ENCODE measurements at places on chromosomes 7 and 10.
A peak's percentile ranks its signal among the peaks of the same experiment; 100 is the strongest.

DNA sequence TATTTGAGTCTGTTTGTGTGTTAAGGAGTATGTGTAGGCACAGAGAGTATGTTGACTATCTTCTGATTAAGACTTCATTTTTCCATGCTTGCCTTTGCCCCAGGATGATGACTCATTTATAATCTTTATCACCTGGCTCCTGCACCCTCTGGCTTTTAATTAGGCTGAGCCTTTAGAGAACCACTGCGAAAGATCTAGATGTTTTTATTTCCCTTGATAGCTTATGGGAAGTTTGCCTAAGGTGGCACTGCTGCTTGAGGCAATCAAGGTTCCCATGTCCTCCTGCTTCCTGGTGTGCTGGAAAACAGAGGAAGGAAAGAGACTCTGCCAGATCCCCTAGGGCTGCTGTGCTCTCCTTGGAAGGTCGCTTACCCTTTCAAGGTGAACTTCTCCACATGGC is 114.6 kb downstream of the ARL4A start:
- no peak for DNase-seq

GRCh38 chr10:80261316-80262030 is 28.0 kb downstream of the MAT1A start:
- DNase-seq = no peak

DNA sequence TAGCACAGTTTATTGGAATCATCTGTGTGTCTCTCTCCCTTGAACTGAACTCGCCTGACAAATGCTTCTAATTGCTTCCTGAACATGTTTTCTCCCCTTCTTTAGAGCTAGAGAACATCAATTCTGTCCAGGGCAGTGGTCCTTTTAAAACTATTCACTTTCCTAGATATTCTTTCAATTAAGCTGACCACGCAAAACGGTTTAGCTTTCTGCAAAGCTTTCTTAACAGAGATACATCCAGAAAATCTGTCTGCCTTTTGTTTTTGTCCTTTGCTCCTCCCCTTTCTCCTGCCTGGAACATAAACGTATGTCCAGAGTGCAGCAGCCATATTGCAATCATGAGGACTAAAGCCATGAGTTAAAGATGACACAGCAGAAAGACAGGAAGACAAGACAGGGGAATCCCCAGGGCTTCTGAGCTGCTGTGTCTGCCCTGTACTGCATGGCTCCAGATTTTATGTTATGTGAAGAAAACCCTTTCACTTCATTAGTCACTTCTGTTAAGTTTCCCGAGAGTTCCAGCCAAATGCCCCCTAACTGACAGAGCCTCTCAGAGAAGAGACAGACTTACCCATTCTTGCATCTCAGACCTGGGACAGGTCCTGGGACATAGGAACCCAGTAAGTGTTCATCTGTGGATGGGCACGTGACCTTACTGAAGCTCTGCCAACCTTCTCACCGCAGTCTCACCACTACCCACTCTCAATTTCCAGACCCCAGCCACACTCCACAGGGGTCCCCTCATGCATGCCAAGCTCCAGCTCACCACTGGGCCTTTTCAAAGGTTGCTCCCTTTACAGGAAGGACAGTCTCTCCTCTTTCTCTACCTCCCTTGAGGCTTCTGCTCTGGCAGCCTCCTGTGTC is 35.0 kb upstream of the CPXM2 start:
- peak; percentile 4 for DNase-seq

DNA sequence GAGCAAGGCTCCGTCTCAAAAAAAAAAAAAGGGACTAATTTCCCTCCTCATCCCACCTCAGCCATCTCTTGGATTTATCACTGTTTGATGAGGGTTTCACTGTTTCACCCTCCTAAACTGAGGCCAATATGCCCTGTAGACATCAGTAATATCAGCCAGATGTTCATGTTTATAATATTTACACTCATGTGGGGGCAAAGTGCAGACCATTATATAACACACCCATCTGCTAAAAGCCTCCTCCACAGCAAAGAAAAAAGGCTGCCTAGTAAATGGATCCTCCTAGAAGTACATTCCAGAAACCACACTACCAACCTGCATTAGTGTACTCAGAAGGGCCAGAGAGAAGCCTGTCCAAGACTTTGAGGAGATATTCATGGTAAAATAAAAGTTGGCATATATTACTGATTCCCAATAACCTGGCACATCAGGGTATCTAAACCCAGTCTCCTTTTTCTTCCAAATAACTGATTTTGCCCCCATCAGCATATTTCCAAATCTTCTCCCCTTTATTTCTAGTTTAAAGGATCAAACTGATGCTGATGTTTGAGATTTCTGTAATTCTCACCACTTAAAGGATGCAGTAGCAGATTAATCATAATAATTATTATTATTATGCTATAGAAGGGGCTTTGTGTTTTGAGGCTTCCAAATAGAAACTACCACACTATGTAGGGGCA is 55.1 kb downstream of the LGI1 start:
- no peak for DNase-seq

DNA sequence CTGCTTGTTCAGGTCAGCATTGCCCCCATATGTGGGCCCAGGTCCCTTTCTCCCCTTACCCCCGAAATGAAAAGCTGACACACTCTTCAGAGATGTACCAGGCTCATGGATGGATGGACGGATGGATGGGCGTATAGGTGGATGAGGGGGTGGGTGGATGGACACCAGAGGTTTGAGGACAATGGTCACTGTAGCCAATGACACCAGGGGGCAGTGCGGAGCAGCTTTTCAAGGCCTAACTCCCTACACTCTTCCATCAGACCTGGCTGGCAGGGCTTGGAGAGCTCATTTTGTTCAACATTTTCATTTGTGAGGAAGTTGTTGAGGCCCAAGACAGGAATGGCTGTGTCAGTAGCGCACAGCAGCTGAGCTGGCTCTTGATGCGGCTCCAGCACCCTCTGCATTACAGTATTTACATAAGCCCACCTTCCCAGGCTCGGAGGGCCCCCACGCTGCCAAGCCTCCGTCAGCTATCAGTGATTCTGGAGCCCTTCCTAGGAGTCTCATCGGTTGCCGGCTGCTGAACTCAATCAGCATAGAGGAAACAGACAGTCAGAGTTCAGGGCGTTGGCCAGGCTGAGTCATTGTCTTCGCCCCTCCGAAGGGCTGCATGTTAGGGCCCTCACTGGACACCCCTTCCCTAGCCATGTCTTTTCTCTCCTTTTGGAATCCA is 11.6 kb upstream of the FFAR4 start:
- peak; percentile 42 for DNase-seq

DNA sequence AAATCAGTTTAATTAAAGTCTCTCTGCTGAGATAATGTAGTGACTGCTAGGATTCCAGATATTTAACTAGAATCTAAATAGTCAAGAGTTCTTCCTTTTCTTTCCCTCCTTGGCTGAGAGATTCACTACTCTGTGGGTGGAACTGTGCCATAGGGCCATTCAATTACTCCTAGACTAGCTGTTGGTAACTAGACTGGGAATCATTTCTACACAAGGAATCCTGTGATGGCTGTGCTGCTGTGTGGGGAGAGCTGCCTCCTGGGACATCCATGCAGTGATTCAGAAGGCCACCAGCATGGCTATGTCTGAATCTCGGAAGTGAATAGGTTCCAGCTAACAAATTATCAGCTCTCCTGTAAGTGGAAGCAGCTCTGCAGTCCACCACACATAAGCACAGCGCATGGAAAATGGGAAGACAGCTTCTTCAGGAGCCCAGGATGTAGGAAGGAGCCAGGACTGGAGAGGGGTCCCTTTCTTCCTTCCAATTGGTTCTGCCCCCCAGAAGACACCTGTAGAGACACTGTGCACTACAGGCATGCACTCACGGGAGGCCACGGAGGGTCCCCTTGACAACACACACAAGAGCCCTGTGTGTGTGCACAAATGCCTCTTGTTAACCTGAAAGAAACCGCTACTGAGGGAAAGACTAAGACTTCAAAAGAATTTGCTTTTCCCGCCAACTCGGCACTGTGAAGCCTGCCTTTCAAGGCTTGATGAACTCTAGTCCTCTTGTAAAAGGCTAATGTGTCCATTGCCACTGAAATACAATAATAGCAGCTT is 66.5 kb downstream of the SCRN1 start:
- no peak for DNase-seq

GRCh38 chr7:71384094-71384493 is 252.2 kb downstream of the GALNT17 start:
- DNase-seq = no peak

DNA sequence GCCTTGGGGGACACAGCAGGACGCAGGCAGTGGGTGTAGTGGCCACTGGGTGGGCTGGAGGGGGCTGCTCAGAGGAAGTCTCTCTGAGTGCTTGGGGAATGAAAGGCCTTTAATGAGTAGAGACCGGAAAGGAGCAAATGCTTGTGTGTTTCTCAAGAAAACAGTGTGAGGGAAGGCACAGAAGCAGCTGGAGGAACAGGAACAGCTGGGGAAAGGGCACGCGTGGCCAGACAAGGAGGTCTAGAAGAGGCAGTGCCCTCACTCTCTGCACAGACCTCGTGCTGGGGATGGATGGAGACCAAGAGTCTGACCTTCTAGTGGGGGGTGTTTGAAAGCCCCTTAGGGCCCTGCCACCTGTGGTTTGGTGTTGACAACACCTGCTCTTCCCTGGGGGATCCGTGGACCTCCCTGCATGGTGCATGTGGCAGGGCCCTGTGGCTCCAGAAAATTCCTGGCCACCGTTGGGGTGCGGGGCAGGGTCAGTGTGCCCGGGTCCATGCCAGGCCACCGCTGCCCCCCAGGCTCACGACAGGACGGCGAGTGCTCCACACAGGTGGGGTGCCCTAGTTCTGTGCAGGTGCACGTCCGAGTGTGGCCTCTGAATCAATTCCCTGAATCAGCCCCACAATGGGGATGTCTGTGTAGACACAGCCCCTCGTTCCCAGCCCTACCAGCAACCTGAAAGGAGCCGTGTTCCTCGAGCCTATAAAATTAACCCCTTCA is 25.9 kb upstream of the FAM20C start:
- no peak for DNase-seq

DNA sequence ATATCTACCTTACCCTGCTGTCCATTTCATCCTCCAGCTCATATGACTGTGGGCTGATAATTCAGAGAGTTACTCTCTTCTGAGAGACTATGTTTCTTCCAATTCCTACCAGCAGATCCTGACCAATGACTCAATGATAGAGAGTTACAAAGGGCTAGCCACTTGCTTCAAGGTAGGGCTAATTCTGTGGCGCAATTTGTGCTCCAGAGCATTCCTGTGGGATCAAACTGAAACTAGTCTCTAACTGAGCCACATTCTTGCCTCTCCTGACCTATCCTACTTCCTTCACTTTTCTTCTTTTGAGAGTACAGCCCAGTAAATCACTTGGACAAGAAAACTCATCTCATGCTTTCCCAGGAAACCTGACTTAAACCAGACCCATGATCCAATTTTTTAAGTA is 17.9 kb upstream of the ASZ1 start:
- no peak for DNase-seq

GRCh38 chr10:97131666-97132065 is 54.1 kb downstream of the SLIT1 start:
- no peak for DNase-seq

GRCh38 chr10:74156919-74157289 is 5.9 kb downstream of the ADK start:
- no peak for DNase-seq

- DNase-seq = no peak
Measured at GRCh38 chr7:75960372-75960771, 34.0 kb downstream of the TMEM120A start.

- peak; percentile 32 for DNase-seq
Measured at GRCh38 chr10:114526504-114527238, 122.4 kb upstream of the AFAP1L2 start.

- DNase-seq = no peak
Measured at GRCh38 chr10:129520440-129521080, 53.5 kb downstream of the MGMT start.

DNA sequence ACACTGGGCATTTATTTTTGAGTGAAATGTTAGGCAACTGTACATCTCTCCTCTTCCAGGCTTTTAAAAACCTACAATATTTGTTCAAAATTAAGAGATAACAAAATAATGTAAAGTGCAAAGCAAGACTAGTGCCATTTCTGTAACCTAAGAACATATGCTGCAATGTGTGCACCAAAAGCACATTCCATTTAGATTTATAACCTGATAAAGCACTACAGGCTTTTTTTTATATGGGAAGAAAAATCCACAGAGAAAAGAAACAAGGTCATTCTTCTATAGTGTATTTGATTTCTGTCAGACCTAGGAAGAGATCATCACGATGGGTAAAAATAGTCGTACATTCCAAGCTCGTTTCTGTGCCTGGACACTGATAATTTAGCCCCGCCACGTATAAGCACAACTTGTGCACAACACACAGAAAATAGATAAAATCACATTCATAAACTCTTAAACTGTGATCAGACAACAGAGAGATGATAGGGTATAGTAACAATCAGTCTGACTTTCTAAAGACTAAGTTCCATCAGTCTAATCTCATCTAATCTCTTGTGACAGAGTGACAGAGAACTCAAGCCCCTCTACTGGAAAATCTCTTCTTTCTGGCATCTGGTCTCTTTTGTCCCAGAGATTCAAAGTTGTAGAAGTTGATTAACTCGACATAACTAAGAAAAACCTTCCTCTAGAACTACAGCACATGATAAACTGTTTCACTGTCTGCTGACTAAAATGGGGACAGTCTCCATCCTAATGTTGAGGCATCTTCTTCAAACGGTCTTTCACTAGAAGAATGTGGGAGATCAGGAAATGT is 6.7 kb downstream of the LAMB1 start:
- DNase-seq = peak; percentile 69

Data from COLO829 (cell line).